ENCODE measurements at places on chromosomes 12 and 14.
A peak's percentile ranks its signal among the peaks of the same experiment; 100 is the strongest.

GRCh38 chr14:86799244-86799647 lies 1193.7 kb downstream of the GALC start:
- no peak for DNase-seq

- no peak for DNase-seq
Observed at GRCh38 chr12:113133036-113133435, 2.5 kb downstream of the RASAL1 start.

GRCh38 chr12:92978607-92979006 lies 49.5 kb upstream of the EEA1 start:
- DNase-seq, result no peak

DNA sequence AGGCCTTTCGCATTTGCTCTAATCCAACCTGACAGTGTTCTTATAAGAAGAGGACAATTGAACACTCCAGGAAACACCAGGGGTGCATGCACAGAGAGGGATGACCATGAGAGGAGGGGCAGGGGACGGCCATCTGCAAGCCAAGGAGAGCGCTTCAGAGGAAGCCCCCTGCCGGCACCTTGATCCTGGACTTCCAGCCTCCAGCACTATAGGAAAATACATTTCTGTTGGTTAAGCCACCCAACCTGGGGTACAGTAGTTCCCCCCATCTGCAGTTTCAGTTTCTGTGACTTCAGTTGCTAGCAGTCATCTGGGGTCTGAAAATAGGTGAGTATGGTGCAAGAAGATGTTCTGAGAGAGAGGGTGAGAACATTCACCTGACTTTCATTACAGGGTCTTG lies 64.7 kb downstream of the CLMN start:
- no peak for DNase-seq

DNA sequence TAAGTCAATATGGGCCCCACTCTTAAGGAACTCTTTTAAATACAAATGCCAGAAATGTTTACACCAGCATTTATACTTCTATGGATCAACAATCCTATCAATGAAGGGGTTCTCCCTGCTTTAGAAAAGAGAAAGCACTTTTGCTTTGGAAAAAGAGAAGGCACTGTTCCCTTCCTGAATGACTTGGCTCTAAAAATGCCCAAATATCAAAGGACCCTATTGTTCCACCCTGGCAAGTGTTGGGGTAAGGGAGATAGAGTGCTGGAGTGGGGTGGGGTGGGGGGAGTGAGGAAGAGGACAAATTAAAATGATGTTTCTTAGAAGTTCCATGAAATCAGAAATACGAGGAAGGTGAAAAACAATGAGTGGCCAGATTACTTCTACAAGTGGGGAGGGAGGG lies 131.6 kb upstream of the GRIN2B start:
- DNase-seq, result no peak

DNA sequence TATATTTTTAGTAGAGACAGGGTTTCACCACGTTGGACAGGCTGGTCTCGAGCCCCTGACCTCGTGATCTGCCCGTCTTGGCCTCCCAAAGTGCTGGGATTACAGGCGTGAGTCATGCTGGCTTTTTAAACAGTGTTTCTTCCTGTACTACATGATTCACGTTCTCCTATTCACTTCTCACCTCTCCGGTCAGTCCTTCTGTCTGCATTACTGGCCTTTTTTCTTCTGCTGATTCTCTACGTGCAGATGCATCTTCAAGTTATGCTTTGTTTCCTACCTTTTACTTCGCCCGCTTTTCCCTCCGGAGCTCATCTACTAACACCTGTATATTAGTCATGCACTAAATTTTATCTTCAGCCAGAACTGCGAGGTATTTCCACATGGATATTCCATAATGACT lies 296.2 kb upstream of the FLRT2 start:
- DNase-seq, result no peak

DNA sequence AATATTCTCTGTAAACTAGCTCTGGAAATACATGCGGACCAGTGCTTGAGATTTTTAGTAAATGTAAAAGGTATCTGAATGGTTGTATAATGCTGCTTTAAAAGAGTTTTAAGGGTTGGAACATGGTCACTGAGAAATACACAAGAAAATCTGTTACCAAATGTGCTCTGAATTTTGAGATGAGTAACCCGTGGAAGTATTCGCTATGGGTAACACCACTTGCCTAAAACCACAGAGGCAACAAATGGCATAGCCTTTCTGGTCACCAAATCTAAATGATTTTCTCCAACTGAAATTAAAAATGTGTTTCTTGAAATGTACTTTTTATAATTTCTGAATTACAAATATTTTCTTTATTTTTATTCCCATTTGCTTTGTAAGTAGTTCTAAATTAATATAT lies 745.7 kb downstream of the DIO2 start:
- no peak for DNase-seq

GRCh38 chr12:7758766-7759140 lies 6.3 kb upstream of the NANOGNB start:
- DNase-seq, result no peak

- no peak for DNase-seq
Observed at GRCh38 chr14:68637106-68638021, 155.5 kb downstream of the ZFP36L1 start.

DNA sequence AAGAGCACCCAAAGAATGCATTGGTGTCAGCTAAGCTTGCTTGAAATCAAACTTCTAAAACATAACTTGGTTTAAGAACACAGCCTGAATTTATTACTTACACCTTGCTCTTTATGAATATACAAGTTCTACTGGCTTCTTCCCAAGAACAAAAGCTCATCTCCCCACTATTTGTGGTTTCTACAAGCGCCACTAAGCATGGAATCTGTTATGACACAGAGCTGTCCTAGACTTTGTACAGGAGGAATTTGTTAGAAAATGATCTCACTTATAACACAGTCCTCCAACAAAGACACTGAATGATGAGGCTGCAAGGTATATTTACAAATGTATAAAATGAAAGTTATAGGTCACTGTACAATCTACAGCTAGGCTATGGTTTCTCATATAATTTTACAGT lies 452.1 kb downstream of the BCAT1 start:
- DNase-seq, result no peak

- DNase-seq, result no peak
Observed at GRCh38 chr12:41264281-41264680, 76.2 kb downstream of the PDZRN4 start.

DNA sequence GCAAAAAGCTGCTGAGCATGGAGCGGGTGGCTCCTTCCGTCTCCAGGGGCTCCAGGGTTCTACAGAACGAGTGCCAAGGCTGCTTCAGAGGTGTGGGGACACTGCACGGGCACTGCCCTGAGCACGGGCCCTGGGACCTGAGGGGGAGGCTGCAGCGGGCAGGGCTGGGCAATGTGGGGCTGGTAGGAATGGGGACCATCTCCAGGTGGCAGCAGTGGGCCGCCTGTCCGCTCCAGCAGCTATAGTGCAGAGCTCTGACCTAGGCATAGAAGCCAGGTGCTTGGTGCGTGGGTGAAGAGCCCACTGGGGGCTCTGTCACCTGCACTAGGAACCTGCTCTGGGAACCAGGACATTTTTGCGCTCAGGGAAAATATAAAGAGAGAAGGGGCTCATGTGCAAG lies 22.3 kb downstream of the HDAC7 start:
- peak; percentile 43 for DNase-seq

GRCh38 chr14:54671537-54671936 lies 104.6 kb downstream of the SAMD4A start:
- no peak for DNase-seq

DNA sequence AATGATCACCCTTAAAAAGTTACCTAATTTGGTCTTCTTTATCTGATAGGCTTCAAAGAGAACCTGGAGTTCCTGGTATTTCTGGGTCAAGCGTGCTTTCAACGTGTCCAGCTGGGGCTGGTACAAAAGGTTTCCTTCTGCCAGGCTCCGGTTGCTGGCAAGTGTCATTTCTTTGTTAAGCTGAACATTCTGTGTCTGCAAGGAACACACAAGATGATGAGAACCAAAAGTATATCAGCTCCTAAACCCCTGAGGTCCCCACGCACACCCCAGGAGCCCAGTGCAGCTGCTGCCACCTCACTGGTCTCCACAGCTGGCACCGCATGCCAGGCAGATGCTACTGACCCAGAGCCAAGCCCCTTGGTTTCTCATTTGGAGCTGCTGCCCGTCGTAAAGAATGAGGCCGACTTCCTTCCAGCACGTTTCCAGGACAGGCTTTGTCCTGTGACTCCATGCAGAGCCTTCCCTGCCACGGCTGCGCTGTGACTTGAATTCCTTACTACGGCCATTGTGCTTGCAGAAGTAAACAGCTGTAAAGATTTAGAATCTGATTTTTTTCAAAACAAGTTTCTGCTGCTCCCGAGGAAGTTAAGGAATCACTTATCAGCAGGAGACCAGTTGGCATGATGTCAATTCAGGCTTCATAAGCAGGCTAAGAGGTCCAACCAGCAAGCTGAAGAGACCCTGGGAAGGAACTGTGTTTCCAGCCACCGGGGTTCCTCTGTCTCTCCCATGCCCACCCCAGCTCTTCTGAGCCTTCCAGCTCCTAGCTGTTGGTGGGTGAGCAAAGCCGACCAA lies 24.9 kb downstream of the VPS37B start:
- DNase-seq, result no peak

- peak; percentile 57 for DNase-seq
Observed at GRCh38 chr12:31589904-31590641, 863 bp downstream of the DENND5B start.

DNA sequence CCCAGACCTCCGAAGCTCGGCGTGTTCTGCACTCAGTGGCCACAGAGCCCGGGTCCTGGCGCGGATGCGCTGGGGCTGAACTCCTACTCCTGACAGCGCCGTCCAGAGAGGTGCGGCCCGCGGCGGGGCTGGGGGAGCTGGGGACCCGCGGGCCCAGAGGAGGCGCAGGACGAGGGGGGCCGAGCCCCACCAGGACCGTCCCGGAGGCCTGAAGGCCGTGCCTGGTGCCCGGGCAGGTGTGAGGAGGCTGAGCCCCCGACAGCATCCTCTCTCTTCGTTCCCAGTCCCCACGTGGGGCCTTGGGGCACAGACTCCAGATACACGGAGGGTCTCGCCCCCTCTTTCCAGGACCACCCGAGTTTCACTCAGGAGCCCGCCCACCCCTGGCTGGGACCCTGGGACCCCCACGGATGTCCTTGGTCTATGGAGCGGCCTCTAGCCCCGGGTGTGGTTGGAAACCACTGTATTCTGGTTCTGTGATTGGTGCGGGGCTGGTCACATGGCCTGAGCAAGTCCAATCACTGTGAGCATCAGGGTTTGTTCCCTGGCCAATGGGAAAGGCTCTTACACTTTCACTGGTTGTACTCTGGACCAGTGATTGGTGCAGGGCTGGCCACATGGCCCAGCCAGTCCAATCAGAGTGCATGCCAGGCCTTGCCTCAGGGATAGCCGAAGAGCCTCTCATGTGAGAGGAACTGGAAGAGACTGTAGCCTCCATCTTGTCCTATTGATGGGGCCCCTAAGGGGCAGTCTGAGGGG lies 217.6 kb upstream of the SFSWAP start:
- DNase-seq, result no peak

DNA sequence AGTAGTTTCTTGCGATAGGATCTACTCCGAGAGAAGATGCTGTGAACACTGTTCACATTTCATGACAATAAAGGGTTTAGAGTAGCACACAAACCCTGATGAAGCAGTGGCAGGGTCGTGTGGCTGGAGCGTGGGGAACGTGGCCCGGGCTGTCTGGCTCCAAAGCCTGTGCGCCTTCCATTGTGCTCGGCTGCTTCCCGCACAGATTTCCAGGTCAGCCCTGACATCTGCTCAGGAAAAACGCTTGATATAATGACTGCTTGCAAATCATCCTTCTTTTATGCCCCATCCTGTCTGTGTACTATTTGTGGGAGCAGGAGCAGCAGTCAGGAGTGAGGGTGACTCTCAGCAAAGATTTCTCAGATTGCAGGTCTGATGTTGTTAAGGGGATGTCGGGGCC lies 78.6 kb downstream of the EML1 start:
- DNase-seq, result no peak

- no peak for DNase-seq
Observed at GRCh38 chr12:131941116-131941986, 8.4 kb upstream of the EP400 start.

GRCh38 chr12:21825886-21826617 lies 51.5 kb upstream of the KCNJ8 start:
- no peak for DNase-seq

- no peak for DNase-seq
Observed at GRCh38 chr12:105888696-105889095, 250.1 kb downstream of the NUAK1 start.

- no peak for DNase-seq
Observed at GRCh38 chr14:60573943-60574495, 65.1 kb downstream of the SIX6 start.

GRCh38 chr12:52208424-52209165 lies 16.8 kb upstream of the KRT80 start:
- no peak for DNase-seq

- DNase-seq, result no peak
Observed at GRCh38 chr14:50101417-50101816, 15.0 kb downstream of the VCPKMT start.

DNA sequence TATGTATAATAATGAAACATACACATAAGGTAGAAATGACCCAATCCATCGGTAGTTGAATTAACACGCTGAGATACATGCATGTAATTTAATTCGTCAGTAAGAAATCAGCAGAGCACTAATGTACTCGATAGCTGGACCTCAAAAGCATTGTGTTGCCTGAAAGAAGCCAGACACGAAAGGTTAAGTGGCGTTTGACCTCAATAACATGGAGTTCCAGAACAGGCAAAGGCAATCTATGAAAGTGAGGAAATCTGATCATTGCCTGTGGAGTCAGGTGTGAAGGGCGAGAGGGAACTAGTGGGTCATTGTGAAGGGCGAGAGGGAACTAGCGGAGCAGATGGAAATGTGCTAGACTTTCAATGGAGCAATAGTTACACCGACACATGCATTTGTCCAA lies 970.4 kb upstream of the TMEM132C start:
- no peak for DNase-seq

DNA sequence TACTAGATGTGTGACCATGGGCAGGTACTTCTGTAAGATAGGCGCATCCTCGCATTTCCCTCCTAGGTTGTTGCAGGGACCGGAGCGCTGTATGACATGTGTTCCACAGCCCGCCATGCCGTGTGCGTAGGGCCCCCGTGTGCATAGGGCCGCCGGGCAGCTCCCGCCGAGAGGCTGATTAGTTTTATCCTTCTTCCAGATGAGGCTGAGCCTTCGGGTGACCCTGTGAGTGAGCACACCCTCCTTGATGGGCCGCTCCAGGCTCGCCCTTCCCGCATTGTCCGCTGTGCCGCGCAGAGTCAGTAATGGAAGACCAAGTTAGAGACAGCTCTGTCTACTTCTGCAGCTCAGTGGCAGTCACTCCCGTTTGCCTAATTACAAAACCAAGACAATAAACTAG lies 72.9 kb upstream of the DYNC1H1 start:
- no peak for DNase-seq

- DNase-seq, result no peak
Observed at GRCh38 chr12:93039930-93040329, 110.8 kb upstream of the EEA1 start.
